ENCODE measurements at places on chromosomes 6 and 20.

DNA sequence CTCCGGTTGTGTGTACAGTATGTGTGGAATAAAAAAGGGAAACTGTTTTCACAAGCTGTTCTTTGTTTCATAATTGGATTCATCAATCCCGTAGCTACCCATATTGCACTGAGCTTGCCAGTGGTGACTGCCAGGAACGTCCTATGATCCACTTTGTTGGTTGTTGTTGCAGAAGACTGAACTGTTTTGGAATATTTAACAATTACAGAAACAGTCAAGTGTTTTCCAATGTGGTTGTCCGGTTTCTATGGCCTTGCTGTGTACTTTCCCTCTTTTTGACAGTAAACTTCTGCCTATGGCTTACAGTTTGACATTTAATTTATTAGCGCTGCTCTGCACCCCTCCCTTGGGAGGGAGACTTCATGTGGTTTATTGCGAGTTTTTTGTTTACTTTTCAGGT lies 141.2 kb downstream of the DTNBP1 start:
- no peak for DNase-seq

DNA sequence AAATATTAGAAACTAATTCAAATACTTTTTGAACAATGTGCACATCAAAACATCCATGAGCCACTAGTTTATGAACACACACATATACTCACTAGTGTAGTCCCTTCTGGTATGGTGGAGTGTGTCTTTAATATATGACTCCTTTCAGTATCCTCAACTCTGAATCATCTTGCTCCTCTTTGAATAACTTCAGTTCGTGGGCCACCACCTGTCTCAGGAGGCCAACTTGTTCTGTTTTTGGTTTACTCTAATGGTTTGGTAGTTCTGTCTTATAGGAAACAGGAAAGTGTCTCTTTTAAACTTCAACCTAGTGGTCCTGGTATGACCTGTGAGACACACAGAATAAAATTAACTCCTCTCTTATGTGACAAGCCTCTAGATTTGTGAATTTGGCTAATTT lies 55.6 kb downstream of the ZNF292 start:
- no peak for DNase-seq

- DNase-seq: no peak
Measured at GRCh38 chr20:3248993-3249347, 10.0 kb upstream of the SLC4A11 start.

- no peak for DNase-seq
Measured at GRCh38 chr6:128516514-128516898, 3.9 kb downstream of the PTPRK start.
